GM12892 (cell line): ENCODE measurements at places on chromosomes 6 and 20.
A peak's percentile ranks its signal among the peaks of the same experiment; 100 is the strongest.

- no peak for DNase-seq
Measured at GRCh38 chr6:40398034-40398691, 189.0 kb downstream of the LRFN2 start.

DNA sequence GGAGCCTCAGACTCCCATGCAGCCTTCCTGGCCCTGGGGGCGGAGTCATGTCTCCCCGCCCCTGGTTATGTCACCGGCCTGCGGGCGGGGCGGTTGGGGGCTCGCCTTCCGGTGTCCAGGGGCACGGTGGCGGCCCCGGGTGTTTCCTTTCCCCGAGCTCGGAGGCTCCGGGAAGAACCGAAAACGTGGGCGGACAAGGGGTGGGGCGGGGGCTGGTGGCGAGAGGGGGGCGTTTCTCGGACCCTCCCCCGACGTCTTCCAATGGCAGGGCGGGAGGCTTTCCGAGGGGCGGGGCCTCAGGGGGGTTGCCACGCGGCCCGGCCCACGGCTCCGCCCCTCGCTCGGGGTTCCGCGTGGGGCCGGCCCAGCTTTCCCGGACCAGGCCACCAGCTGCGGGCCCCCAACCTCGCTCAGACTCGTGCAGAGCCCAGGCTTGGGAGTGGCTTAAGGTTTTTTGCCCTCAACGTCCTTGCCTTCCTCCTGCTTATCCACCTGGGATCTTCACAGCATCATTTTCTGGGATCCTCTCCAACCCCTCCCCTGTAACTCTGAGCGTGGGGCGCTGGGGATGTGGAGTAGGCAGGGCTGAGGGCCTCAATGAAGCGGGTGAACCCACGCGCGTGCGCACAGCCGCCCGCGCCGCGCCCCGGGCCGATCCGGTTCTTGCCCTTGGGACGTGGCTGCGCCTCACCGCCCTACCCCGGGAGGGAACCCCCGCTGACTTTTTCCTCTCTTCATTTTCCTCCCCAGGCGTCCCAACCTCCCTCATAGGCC is 2.1 kb upstream of the NRN1 start:
- DNase-seq, result peak; percentile 70

GRCh38 chr20:19170148-19170547 is 42.3 kb upstream of the SLC24A3 start:
- DNase-seq, result no peak

GRCh38 chr20:4767084-4767483 is 45.4 kb downstream of the PRND start:
- DNase-seq, result no peak

GRCh38 chr6:158010591-158011477 is 29.2 kb downstream of the SYNJ2 start:
- no peak for DNase-seq

DNA sequence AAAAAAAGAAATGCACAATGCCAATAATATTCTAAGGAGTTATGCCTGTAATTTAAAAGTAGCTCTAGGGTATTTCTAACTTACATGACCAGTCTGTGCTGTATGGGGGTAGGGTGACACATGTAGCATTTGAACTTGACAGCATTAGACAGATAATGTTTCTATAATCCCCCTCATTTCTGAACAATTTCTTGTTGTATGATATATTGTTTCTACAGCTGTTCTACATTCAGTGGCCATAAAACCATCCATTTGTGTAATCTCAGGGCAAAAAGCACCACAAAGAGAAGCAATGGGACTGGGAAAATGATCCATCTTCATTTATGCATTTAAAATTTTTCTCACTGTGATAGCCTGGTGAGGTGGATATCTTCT is 767.8 kb downstream of the TFAP2A start:
- DNase-seq, result no peak

- no peak for DNase-seq
Measured at GRCh38 chr6:170057961-170058877, 232.7 kb downstream of the DLL1 start.

- DNase-seq, result no peak
Measured at GRCh38 chr6:98812220-98812619, 22.2 kb upstream of the POU3F2 start.

- DNase-seq, result no peak
Measured at GRCh38 chr6:170371080-170371479, 64.5 kb downstream of the FAM120B start.

- no peak for DNase-seq
Measured at GRCh38 chr6:44057238-44057930, 69.9 kb downstream of the MRPL14 start.

DNA sequence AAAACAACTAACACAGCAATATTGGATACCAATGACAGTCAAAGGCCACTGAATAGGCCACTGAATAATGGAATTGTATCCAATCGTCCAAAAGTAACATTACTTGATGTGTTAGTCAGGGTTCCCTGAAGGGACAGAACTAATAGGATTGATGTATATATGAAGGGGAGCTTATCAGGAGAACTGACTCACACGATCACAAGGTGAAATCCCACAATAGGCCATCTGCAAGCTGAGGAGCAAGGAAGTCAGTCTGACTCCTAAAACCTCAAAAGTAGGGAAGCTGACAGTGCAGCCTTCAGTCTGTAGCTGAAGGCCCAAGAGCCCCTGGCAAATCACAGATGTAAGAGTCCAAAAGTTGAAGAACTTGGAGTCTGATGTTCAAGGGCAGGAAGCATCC is 571.4 kb downstream of the PRKN start:
- no peak for DNase-seq

GRCh38 chr6:144395014-144395413 is 109.9 kb downstream of the UTRN start:
- no peak for DNase-seq

GRCh38 chr20:35434085-35435005 is 3.7 kb downstream of the GDF5 start:
- no peak for DNase-seq

DNA sequence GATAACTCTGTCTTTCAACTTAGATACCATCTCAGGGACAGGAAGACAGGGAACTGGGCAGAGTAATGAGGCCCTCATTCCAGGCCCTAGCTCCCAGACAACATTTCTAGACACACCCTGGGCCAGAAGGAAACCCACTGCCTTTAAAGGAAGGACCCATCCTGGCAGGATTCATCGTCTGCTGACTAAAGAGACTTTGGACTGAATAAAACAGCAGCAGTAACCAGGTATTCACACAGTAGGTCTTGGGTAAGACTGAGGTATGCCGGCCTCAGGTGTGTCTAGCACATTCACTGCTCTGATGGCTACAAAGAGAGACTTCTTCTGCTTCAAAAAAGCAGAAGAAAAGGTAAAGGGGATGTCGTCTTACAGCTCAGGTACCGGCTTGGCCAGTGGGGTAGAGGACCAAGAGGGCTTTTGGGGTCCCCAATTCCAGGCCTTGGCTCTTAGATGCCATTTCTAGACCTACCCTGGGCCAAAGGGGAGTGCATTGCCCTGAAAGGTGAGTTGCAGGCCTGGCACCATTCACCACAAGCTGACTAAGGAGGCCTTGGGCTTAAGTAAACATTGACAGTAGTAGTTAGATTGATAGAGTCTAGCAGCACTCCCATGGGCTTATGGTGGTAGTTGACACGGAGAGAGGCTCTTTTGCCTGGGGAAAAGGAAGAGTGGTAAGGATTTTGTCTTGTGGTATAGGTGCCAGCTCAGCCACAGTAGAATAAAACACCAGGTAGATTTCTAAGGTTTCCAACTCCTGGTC is 13.4 kb downstream of the SNX14 start:
- DNase-seq, result no peak

DNA sequence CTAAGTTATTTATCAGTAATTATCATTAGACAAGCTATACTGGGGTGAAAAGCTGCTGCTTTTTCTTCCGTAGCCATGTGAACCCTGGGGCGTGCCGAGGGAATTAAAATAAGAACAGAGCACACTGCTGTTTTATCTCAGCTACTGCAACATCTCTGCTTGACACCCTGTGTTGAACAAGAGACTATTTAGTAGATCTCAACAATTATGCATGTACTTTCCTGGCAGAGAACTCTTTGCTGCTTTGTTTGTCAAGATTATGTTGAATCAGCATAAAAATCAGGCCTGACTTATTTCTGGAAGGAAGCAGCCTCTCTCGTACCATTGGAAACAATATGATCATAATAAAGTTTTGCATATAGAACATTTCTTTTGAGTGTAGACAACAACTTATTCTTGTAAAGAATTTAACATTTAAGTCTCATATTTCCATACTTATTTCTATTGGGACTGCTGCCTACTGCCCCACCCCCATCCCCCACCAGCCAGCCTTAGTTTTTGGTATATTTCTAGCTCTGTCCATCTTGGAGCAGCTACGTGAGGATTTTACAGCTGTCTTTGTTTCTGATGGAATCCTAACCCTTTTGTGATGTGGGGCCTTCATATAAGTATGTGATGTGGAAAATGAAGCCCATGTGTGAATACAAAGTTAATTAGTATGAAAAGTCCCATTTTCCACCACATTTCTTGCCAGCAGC is 1011.4 kb downstream of the KIF16B start:
- no peak for DNase-seq

- DNase-seq, result no peak
Measured at GRCh38 chr6:158521759-158522158, 38.1 kb upstream of the TMEM181 start.

DNA sequence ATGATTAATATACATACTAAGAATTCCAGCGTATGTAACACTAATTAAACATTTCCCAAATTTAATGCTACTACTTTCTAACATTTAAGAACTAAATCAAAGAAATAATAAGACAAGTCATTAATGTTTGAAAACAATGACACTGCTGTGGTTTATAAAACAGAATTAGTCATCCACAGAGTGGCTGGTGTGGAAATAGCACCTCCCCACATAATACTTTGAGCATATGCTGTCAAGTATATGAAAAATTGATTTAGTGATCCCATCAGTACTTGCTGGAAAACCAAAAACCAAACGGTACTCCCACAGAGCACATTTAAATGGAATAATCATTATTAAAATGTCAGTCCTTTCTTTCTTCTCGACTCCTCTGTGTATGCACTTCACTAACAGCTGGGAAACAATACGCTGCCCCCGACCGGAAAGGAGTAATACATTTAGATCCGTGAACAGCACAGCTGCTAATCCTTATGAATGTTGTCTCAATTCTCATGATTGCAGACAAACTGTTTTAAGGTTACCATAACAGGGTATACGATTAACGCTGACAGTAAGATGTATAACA is 78.4 kb downstream of the PREP start:
- no peak for DNase-seq

DNA sequence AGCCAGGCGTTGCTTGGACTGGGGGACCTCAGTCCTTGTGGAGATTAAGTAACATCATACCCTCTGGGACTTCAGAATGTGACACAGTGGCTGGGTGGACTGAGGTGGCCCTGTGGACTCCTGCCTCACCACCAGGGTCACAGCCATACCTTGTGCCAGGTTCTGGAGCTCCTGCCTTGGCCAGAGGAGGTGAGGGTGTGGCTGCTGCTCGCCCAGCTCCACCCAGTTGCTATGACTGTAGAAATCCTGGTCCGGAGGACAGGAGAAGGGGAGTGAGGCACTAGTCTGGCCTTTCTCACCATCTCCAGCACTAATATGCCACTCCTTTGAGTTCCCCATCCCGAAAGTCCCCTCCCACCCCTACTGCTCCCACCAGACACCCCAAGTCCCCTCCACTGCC is 1.9 kb downstream of the VWA7 start:
- DNase-seq, result no peak

GRCh38 chr6:105300090-105300489 is 102.8 kb downstream of the PREP start:
- DNase-seq, result no peak

DNA sequence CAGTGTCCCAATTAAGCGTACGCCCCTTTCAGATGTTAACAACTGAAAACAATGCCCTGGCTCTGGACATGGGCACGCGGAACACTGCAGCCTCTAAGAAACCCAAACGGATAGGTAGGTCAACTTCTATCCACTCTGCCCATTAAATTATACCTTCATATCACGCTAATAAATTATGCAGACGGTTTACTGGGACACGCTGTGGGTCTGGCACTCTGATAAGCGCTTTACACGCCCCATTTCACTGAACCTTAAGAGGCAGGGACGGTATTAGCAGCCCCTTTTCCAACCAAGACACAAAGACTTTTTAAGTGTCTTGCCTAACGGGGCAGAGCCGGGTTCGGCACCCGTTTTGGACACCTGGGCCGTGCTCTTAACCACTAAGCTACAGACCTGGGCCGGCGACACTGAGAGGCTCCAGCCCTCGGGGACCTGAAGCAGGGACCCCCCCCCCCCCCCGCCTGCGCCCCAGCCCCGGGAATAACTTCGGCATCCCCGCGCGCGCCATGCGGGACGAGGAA is 744 bp downstream of the STAU1 start:
- DNase-seq, result no peak

- DNase-seq, result no peak
Measured at GRCh38 chr6:33622456-33623431, 1.6 kb downstream of the ITPR3 start.

DNA sequence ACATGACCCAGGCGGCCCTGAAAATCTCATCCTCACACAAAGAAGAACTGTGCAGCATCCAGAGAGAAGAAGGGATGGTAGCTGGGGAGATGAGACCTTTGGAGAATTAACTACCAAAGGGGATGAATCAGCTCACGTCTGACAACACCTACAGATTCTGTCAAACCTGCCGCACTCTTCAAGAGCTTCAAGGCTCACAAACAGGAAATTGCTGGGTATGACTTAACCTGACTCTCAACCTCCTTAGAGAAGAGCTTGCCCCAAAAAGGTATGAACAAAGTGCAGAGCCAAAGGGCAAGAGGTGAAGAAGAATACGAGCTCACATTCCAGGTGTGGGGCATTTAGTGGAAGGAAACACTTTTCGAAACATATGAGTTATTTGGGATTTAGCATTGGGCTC is 139.8 kb downstream of the BACH2 start:
- no peak for DNase-seq

DNA sequence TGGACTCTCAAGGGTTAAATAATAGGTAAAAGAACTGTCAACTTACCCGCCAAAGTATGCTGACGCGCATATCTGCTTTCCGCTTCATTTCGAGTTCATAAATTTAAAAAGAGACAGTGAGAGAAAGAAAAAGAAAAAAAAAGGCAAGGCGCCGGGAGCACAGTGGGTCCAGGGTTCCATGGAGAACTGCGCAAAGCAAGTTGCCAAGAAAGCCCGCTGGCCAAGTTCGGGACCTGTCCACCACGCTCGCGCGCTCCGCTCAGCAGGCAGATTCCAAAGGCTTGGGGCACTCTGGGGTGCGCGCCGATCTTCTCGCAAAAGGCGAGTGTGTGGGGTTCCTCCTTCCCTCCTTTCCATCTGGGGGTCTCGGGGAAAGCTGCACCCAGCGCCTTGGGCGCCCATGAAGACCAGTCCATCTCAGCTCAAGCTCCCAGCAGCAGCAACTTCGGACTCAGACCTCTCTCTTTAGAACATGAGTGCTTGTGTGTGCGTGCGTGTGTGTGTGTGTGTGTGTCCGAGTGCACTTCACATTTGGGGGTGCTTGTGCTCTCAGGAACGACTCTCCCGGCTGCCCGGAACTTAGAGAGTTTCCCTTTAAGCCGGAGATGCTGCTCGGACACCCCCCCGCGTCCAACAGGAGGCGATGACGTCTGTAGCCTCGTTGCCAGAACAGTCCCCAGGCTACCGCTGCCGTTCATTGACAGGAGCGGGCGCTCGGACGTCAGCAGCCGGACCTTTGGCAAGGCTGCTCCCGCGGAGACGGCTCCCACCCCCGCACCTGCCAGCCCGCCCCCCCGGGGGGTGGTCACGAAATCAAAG is 180.0 kb downstream of the TBXT start:
- no peak for DNase-seq

GRCh38 chr6:144327081-144327480 is 41.9 kb downstream of the UTRN start:
- DNase-seq, result no peak
